ENCODE measurements at places on chromosomes 6 and 20.

- DNase-seq = no peak
Measured at GRCh38 chr20:5918856-5919625, 31.3 kb downstream of the TRMT6 start.

DNA sequence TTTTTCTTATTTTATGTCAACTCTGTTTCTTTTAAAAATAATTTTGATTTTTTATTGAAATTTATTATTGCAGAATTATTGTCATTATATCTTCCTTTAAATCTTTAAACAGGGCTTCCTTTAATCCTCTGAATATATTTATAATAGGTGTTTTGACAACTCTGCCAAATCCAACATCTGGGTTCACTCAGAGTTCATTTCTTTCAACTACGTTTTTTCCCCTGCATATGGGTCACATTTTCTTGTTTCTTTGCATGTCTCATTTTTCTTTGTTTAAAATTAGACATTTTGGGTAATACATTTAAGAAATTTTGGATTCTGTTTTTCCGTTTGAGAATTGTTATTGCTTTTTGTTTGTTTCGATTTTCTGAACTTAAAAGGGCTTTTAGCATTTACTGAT lies 655.1 kb upstream of the CITED2 start:
- DNase-seq = no peak

DNA sequence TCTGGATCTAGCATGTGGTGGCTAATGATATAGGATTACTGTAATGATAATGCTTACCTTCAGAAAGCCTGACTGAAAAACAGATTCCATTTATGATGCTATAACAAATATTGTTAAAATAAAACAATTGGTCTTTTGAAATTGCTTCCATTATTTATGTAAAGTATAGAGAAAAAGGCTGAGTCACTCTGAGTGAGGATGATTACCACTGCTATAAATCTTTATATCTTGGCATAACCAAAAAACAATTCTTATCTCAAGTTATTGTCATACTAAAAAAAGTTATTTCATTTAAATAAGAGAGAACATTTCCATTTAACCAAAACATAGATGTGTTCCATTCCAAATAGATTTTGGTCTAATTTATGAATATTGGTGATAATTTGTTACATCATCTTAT lies 53.0 kb upstream of the DST start:
- DNase-seq = no peak

GRCh38 chr20:23541330-23541729 lies 27.0 kb downstream of the CST9L start:
- DNase-seq = no peak

DNA sequence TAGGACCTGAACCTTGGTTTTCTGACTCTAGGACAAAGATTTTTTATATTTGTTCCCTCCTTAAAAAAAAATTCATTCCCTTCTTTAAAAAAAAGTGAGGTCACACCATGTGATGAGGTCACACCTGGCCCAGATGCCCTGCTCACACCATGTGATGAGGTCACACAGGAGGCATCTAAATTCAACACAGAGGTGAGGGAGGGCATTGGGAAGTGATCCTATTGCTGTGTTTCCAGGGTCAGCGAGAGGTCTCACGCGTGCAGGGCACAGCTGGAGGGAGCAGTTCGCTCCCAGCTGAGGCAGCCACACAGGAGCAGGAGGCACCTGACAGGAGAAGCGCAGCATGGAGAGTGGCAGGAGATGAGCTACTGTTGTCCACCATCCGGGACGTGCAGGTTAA lies 92.5 kb downstream of the SLC22A23 start:
- no peak for DNase-seq

- DNase-seq = no peak
Measured at GRCh38 chr6:21596949-21597682, 3.6 kb downstream of the SOX4 start.

- DNase-seq = no peak
Measured at GRCh38 chr20:15676815-15677214, 896.4 kb downstream of the KIF16B start.

- no peak for DNase-seq
Measured at GRCh38 chr6:77926198-77926751, 273.4 kb downstream of the MEI4 start.

DNA sequence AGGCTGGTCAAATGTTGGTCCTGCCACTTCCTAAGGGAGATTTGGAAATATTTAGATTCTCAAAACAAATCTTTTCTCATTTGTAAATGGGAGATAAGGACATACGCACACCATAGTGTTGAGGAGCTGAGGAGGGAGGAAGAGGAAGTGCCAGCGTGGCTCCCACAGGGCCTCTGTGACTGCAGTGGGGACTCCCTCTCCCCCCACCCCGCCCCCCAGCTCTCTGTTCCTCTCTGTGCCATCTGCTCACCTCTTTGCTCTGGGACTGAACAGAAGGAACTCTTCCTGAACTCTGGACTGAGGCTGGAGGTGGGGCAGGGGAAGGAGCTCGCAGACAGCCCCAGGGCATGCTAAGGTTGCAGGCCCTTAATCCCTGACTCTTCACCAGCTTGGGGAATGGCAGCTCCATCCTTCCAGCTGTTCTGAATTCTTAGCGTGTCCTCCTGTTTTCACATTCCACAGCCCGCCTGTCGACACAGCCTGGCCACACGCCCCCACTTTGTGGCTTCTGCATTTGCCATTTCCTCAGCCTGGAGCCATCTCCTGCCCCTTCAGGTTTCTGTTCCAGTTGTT lies 11.4 kb downstream of the DDX27 start:
- no peak for DNase-seq

DNA sequence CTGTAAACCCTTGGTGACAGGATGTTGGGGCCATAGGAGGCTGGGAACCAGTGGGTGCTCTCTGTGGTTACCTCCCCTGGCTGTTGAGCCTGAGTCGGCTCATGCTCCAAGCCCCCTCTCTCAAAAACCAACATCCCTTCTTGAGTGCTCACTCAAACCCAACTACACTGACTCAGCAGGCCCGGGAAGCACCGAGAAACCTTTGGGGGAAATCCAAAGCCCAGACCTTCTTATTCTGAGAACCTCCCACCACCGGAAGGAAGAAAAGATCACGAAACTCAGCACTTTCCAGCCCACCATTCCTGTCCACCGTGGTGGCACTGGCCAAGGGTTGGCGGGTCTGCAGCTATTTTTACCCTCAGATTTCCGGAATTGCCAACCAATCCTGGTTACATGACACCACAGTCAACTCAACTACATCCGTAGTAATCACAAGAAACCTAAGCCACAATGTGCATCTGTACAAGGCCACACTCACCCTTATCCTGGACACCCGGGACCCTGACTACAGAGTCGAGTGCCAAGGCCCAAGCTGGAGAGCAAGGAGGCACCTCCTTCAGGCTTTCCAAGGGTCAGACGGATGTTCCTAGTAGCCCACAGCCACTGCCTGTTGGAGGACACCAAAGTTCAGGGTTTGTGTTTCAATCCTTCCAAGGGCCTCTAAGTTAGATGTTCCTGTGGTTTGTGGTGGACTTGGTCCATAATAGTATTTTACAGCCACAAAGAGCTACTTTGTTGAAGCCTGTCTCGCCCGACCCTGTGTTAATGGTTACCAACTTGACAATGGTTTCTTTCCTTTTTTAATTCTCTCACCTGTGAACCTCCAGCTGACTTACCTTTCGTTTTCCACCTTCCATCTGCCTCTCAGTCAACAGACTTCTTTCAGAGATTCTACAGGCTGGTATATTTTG lies 317.0 kb downstream of the CDC5L start:
- DNase-seq = no peak

DNA sequence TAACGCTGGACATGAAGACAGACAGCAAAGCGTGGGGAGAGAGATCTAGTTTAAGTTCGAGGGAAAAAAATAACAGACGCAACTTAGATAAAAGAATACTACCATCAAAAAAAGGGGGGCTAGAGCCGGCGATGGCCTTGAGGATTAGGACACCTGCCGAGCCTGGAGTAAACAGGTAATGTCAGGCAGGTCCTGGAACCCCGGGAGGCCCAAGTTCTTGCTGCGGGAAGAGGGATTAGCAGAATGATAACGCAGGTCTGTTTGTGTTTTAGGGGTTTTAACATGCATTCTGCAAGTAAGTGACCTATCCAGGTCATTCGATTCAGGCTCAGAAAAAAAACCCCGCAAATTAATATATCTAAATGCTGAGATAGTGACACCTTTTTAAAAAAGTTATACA lies 754 bp upstream of the TMEM170B start:
- DNase-seq = no peak

DNA sequence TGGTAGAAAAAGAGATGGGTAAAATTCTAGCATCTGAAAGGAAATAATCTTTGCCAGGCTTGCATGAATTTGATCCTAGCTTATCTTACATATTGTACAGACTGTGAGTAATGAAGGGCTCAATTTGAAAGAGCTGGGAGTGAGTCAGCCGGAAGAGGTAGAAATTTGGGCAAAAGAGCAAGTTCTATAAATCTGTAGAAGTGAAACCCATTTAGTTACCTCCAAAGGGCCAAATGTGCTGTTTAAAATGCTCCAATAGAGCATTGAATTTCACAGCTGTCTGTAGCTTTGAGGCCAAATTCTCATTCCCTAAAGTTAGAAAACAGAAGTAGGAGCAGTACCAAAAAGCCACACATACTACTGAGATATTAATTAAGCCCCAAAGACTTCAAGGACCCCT lies 466.1 kb downstream of the BTBD3 start:
- DNase-seq = no peak

DNA sequence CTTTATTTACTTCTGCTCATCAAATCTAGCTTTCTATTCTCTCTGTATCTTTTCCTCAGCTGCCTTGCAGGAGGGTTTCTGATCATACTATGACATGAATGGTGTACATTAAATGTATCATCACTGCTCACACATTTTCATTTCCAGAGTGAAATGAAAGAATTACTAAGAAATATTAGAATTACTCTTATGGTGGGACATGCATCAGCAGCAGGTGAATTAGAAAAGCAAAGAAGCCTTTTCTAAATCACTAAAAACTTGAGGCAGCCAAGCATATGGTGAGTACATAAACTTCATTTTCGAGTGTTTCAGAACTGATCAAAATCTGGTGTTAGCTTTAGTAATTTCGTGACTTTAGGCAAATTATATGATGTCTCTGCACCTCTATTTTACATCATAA lies 23.6 kb downstream of the IL17A start:
- no peak for DNase-seq

GRCh38 chr6:37259191-37259590 lies 1.2 kb upstream of the TMEM217 start:
- no peak for DNase-seq

GRCh38 chr20:45934046-45934585 lies 367 bp upstream of the PCIF1 start:
- no peak for DNase-seq

DNA sequence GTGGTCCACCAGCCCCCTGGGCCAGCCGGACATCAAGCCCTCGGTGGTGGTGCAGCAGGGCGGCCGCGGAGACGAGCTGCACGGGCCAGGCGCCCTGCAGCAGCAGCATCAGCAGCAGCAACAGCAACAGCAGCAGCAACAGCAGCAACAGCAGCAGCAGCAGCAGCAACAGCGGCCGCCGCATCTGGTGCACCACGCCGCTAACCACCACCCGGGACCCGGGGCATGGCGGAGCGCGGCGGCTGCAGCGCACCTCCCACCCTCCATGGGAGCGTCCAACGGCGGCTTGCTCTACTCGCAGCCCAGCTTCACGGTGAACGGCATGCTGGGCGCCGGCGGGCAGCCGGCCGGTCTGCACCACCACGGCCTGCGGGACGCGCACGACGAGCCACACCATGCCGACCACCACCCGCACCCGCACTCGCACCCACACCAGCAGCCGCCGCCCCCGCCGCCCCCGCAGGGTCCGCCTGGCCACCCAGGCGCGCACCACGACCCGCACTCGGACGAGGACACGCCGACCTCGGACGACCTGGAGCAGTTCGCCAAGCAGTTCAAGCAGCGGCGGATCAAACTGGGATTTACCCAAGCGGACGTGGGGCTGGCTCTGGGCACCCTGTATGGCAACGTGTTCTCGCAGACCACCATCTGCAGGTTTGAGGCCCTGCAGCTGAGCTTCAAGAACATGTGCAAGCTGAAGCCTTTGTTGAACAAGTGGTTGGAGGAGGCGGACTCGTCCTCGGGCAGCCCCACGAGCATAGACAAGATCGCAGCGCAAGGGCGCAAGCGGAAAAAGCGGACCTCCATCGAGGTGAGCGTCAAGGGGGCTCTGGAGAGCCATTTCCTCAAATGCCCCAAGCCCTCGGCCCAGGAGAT lies 1.0 kb downstream of the POU3F2 start:
- no peak for DNase-seq
